ENCODE measurements at places on chromosomes 3 and 15.

GRCh38 chr15:90300988-90301706 lies 35.7 kb downstream of the NGRN start:
- peak; percentile 44 for DNase-seq

GRCh38 chr15:82921242-82921641 lies 31.3 kb downstream of the HOMER2 start:
- DNase-seq: no peak

DNA sequence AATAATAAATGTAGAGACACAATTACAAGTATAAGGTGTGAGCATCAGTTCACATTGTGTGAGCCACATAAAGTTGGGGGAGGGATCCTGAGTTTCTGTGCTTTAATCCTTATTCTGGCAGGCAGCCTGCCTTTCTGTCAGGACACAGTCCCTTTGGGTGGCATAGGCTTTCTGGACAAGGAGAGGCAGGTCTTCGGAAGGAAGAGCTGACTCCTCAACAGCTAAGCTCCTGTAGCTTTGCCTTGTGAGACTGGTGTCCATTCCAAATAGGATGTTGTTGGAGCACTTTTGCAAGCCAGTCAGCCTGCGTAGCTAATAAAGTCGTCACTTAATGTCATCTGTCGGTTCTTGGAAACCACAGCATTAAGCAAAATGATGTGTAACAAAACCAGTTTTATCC lies 151.9 kb upstream of the MCTP2 start:
- no peak for DNase-seq

GRCh38 chr15:83323296-83323711 lies 38.8 kb upstream of the BNC1 start:
- DNase-seq: no peak

DNA sequence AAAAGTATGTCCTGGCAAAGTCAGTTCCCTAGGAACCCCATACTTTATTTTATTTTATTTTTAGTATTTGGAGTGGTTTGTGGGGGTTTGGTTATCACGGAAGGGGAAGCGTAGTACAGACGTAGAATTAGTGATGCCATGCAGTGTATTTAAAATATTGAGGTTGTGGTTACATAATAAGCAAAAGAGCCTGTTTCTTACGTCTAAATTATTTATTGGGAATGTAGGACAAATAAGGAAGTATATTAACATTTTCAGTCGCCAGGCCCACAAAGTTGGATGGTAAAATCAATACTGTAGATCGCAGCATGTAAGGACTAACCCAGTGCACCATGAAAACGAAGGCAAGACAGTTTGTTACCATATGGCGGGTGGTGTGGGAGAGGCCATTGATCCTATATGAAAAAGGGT lies 558 bp downstream of the DTWD1 start:
- no peak for DNase-seq

DNA sequence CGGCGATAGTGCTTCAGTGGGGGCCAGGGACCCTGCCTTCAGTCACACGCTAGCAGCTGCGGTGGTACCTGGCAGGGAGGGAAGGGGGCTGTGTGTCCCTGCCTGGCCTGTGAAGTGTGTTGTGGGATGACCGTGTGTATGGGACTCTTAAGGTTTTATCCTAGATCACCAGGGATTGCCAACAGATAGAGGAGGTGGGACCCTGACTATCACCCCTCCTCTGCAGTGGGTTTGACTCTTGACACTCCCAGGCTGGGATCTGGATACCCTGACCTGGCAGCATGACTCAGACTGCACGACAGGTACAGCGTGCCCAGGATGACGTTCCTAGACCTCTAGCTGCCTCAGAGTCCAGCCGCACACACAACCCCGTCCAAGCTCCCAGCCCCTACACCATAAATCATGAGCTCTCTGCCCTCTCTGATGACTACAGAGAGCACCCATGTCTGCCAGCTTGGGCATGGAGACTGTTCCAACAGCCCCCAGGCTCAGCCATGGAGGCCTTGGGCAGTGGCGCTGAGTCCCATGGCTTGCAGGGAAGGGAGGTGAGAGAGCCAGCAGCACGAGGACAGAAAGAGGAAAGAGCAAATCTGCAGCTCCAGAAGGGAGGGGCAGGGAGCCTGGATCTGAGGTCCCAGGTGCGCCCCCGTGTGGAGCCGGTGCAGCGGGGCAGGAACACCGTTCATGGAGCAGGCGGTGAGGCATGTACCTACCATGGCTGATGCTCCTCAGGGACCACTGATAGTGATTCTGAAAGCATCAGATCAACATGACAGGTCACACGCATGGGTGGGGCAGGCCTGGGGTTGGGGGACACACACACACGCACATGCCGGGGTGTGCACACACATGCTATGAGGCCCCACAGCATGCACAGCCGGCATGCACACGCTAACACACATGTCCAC lies 71.0 kb downstream of the ADAMTS7 start:
- no peak for DNase-seq

GRCh38 chr3:162933656-162934055 lies 1437.0 kb downstream of the OTOL1 start:
- DNase-seq: no peak

DNA sequence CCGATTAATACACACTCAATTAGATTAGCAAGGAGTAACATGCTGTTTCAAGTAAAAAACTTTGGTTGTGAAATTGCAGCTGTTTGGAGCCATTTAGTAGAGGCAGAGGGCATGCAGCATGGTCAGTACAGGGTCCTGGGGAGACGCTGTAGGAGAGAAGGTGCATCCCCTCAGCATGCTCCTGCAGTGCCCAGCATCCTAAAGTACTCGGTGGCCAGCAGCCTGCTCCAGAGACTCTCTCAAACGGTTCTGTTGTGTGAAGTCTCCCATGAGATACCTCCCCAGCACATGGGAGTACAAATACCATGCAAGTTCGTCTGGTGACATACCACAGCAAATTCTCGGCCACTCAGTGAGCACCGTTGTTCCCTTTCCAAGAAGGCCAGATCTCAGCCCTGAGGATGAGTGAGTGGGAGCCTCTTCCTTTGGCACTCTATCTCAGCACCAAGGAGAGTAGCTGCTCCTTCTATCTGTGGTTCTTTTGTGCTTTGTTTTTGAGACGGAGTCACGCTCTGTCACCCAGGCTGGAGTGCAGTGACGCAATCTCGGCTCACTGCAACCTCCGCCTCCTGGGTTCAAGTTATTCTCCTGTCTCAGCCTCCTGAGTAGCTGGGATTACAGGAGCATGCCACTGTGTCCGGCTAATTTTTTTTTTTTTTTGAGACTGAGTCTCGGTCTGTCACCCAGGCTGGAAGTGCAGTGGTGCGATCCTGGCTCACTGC lies 72.7 kb downstream of the TJP1 start:
- DNase-seq: no peak

DNA sequence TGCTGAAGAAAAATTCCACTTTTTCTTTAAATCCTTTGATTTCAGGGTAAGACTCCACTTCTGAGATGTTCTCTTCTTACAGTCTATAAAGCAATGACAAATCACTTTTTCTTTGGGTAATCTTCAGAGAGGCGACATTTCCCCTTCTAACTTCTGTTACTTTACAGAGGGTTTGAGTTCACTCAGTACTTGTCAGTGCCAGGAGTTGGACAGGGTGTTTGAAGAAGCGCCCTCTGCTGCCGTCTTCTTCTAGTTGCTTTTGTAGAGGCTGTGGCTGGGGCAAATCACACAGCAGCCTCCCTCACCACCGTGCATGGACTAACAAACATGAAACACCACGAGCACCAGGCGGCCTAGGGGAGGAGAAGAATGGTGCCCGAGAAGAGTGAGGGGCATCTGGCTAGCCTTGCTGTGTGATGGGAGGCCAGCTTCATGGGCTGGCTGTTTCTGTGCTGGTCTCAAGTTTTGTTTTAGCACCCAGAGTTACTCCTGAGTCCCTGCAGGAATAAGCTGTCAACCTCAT lies at the start of gene CD80:
Gene CD80 (minus strand): TSS at position 174 of the 523 bp plus-strand sequence. CDS start 1,886 bp downstream, outside the sequence.
- no peak for DNase-seq

GRCh38 chr3:44175070-44175469 lies 66.6 kb upstream of the TOPAZ1 start:
- DNase-seq: no peak

DNA sequence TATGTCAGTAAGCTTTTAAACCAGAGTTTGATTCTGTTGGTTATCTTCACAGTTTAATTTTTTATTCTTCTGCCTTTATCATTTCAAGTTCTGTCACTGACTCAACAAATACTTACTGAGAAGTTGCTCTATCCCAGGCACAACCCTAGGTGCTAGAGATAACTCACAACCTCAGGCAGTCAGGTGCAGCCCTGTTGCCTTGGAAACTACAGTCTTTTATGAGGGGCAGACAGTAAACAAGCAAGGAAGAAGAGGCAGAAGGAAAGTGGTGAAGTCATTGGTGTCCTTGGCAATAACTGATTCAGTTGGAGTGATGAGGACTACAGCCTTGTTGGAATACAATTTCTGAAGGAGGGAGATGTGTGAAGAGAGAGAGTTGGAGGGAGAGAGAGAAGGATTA lies 142.1 kb upstream of the LRTM1 start:
- no peak for DNase-seq

DNA sequence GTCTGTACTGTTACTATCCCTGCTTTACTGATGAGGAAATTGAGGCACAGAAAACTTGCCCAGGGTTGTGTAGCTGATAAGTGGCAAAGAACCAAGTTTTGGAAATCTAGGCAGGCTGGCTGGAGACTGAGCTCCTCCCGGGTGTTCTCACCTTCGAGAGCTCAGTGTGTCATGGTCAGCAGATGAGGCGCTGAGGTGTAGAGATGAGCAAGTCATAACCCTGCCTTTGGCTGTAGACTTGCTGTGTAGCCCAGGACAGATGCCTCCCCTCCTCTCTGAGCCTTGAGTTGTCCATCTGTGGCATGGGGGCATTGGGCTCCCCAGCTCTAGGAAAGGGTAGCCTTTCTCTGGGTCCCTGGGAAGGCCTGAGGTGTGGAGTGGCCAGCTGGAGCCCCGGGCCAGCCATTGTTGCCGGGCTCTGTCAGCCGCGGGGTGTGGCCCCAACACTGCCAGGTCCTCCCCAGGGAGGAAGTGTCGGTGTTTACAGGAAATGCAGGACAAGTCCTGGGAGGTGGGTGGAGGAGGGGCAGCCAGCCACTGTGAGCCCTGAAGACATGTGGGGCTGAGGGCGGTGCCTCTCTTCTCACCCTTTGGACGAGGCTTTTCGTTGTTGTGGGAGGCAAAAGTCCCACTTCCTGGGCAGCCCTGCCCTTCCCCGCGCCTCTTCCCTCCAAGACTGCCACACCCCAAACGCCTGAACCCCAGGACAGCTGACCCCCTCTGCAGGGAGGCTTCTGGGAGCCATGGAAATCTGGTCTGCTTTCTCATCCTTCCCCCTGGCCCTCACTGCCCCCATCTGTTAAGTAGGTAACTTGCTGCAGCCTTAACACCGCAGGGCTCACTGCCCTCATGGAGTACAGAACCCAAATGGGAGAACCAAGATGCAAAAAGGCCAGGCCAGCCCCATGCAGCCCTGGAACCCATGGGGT lies 29.1 kb downstream of the FGD5 start:
- no peak for DNase-seq

DNA sequence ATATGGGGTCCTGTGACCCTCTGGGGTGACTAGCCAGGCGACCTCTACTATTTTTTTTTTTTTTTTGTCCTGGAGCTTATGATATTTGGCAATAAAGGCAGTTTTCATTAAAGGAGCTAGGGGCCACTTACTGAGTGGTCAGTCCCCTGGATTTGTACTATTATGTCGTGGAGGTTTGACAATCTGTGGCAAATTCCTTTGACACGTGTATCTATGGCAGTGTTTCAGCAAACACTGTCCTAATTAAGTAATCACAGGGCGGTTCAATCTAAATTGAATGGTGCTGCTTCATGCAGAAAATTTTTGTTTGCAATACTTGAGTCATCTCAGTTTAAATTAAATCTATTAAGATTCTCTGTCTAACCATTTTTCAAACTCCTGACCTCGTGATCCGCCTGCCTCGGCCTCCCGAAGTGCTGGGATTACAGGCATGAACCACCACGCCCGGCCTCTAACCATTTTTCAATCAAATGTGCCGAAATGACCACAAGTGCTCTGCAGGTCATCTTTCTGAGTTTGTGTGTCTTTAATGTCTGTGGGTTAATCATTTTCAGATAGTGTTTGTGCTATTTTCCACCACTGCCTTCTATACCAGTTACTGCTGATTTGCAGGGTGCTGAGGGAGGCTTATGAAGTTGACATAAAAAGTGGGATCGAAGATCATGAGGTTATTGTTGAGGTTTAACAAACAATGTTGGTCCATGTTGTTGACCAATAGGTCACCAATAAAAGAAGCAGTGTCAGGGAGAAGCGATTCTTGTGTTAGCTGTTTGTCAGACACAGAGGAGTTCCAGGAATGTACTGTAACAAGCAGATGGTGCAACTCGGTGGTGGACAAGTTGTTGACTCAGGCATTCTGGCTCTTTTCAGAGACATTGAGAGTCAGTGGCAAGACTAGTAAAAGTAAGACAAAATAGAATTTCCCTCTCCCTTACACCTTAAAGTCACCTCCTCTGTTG lies 18.6 kb upstream of the SLC2A2 start:
- DNase-seq: no peak

GRCh38 chr15:65423976-65424679 lies 1.4 kb upstream of the IGDCC4 start:
- no peak for DNase-seq

DNA sequence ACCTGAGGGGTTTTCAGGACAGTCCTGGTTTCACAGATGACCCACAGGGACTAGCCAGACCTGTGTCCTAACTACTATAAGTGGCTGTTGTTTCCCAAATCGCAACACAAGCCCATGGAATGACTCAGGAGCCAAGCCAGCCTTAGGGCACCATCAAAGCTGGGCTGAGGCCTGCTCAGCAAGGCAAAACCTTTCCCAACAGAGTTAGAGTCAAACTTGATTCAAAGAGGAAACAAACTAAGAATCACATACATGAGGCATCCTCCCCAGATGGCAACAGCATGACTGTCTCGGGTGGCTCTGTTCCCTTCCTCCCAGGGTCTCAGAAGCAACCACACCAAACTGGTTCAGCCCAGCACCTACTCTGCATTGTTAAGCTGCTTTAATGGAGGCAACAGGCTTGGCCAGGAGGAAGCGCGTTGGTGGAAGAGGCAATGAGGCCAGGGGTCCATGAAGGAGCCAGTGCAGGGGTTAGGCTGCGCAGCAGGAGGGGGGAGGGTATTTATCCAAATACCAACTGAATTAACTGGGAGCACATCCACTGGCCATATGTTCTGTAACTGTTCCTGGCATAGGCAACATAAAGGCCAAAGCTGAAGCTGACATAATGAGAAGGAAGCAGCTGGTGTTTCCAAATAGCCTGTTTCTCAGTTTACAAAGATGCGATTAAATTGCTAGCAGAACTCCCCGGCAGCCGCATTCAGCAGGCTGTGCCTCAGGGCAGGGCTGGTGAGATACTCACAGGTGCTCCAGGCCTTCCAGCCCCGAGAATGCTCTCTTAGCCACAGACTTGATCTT lies 102.4 kb downstream of the LRIG1 start:
- no peak for DNase-seq

- DNase-seq: no peak
These were observed 209.2 kb upstream of the TPRG1 start for GRCh38 chr3:188962253-188963247.

DNA sequence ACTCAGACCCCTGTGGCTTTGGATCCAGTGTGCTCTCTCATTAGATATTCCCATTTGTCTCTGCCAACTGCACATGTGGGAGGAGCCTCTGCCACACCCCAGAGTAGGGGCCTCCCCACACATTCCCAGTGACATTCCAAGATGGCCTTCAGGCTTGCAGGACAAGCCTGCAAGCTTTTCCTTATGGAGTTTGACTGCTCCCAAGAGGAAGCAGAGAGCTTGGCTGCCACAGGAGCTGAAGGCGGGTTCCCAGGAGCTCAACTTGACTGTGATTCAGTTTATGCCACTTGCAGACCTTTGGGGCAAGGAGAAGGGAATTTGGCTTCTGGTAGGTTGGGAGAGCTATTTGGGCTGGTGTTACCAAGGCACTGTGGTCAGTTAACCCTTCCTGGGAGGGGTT lies 22.5 kb upstream of the EPHB1 start:
- no peak for DNase-seq
